ENCODE measurements at places on chromosomes 6 and 20. TPM values are rescaled to one million over a fixed set of nuclear protein-coding genes. Genes with fewer than 3 reads are reported as not detected.

DNA sequence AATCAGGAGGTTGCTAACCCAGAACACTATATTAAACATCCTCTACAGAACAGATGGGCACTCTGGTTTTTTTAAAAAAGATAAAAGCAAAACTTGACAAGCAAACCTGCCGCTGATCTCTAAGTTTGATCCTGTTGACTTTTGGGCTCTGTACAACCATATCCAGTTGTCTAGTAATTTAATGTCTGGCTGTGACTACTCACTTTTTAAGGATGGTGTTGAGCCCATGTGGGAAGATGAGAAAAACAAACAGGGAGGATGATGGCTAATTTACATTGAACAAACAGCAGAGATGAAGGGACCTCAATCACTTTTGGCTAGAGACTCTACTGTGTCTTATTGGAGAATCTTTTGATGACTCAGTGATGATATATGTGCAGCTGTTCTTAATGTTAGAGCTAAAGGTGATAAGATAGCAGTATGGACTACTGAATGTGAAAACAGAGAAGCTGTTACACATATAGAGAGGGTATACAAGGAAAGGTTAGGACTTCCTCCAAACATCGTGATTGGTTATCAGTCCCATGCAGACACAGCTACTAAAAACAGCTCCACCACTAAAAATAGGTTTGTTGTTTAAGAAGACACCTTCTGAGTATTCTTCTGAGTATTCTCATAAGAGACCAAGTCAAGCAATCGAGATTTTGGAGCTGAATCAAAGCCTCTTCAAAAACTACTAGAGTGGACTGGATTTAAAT, 201.2 kb upstream of the SHLD1 start:
- no peaks in the 10 kb centered on the region for H3K27me3 ChIP-seq
- no peak for DNase-seq
- peaks cover 41% of the 10 kb centered on the region for H3K36me3 ChIP-seq
- H3K27ac ChIP-seq = peak overlapping the region; percentile 67
- H3K4me1 ChIP-seq = peaks cover 27% of the 10 kb centered on the region

- H3K27ac ChIP-seq = no peak overlapping the region
- no peak overlapping the region for H3K4me3 ChIP-seq
- H3K36me3 ChIP-seq = no peaks in the 10 kb centered on the region
- no peak for DNase-seq
- peaks cover 26% of the 10 kb centered on the region for H3K4me1 ChIP-seq
- no peaks in the 10 kb centered on the region for H3K27me3 ChIP-seq
These were observed 46.5 kb downstream of the SESN1 start for GRCh38 chr6:109048176-109048575.

DNA sequence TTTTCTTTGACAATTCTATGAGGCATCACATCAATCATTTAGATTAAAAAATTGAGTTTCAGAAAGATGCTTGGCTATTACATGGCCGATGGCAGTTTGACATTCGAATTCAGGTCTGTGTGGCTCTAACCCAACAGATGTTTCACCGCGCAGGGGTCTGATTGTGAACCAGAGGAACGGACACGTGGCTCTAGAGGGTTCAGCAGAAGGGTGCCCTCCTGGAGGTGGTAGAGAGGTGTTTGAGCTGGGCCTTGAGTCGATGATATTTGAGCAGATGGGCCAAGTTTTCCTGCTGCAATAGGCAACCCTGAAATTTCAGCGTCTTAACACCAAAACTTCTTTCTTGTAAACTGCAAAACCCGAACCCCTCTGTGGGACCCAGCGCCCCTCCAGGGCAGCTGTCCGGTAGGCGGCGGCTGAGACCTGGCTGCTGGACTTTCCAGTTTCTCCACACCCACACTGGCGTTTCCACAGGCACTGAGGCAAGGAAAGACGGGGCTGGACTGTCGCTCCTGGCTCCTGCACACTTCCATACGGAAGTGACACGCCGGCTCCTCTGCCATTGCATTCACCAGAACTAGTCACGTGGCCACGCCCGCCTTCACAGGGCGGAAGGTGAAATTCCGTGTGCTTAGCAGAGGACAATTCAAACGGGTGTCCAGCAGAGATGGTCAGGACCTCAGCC, 11.3 kb upstream of the AFDN start:
- H3K36me3 ChIP-seq = no peaks in the 10 kb centered on the region
- H3K4me3 ChIP-seq = no peak overlapping the region
- H3K27me3 ChIP-seq = peaks cover 27% of the 10 kb centered on the region
- DNase-seq = no peak
- H3K27ac ChIP-seq = no peak overlapping the region
- no peaks in the 10 kb centered on the region for H3K4me1 ChIP-seq

GRCh38 chr6:132199343-132199742, 201.9 kb downstream of the MOXD1 start:
- H3K27ac ChIP-seq = no peak overlapping the region
- DNase-seq = no peak
- no peaks in the 10 kb centered on the region for H3K27me3 ChIP-seq
- H3K36me3 ChIP-seq = no peaks in the 10 kb centered on the region
- H3K4me1 ChIP-seq = no peaks in the 10 kb centered on the region

DNA sequence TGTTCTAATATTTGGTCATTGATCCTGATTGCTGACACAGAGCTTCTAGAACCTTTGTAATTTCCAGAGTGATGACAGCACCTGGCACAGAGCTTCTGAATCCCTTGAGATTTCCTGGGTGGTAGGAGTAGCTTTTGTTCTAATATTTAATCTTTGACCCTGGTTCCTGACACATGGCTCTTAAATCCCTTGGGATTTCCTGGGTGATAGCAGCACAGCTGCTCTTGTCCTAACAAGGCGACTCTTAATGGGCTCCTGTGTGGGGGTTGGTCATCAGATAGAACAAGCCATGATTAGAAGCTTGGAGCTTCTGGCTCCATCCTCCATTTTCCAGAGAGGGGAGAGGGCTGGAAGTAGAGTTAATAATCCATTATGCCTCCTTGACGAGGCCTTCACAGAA, 18.4 kb downstream of the GMPR start:
- H3K4me3 ChIP-seq = no peak overlapping the region
- peaks cover 3% of the 10 kb centered on the region for H3K27me3 ChIP-seq
- H3K27ac ChIP-seq = no peak overlapping the region
- peaks cover 5% of the 10 kb centered on the region for H3K4me1 ChIP-seq

The OPRM1 gene
- not detected for total RNA-seq

Data from activated CD8-positive, alpha-beta T cell treated with anti-CD3 and anti-CD28 coated beads for 36 hours (primary cell).